ENCODE measurements at places on chromosomes 6 and 20.

DNA sequence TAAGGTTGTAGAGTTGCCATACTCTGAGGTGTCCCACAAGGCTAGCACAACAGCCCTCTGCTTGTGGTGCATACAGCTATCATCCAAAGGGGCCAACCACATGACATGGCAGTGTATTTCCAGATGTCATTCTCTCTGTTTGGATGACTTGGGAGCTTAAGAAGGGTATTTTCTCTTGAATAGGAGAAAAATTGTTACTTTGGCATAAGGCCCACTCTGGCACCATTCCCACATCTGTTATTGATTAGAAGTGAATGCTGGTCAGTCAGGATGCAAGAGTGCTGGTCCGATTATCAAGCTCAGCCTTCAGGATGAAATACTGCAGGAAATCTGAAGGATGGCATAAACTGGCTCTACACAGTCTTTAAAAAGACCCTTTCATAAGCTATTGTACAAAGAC is 83.6 kb upstream of the C20orf144 start:
- DNase-seq, result no peak

DNA sequence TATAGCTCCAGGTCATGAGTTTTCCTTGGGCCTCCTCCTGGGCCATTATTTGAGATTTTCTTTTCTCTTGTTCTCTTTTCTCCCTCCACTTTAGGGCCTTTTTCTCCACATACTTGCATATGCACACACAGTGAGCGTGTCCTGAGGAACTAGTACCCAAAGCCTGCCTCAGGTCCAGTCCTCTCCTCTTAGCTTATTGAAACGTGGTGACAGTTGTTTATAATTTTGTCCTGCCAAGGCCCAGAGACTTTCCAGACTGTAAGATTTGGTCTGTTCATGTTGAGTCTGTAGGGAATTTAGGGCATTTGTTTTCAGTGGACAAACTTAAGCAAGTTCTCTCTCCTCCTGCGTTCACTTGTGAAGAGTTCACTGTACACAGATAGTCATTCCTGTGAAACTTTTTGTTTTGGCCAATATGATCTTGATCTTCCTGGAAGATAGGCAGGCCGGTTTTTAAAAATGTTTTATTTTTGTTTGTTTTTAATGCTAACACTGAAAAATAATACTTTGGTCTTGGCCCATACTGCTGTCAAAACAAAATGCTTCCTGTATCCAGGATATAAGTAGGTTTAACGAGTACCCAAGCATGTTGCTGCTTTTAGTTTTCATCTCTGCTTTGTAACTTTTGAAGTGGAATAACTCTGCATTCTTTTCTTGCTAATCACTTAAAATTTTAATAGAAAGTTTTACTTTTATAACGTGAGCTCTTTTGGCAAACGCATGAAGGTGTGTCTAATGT is 20.7 kb downstream of the LRRC1 start:
- DNase-seq, result no peak

GRCh38 chr6:69880601-69881000 is 14.2 kb downstream of the COL19A1 start:
- DNase-seq, result no peak

DNA sequence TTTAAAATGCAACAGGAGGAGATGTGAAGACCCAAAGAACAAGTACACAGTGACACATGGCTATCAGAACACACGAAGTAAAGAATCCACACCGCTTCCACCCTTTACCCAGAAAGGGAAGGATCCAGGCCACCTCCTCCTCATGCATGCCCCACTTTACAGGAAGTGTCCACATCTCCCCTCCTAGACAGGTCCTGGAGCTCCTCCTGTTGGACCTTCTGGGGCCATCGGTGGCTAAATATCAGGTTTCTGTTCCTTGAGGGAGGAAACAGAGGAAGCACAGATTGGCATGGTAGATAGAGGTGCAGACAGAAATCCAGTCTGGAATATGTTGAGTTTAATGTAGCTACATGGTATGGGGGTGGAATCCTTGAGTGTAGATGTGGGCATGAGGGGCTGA is 10.9 kb downstream of the NINL start:
- no peak for DNase-seq

DNA sequence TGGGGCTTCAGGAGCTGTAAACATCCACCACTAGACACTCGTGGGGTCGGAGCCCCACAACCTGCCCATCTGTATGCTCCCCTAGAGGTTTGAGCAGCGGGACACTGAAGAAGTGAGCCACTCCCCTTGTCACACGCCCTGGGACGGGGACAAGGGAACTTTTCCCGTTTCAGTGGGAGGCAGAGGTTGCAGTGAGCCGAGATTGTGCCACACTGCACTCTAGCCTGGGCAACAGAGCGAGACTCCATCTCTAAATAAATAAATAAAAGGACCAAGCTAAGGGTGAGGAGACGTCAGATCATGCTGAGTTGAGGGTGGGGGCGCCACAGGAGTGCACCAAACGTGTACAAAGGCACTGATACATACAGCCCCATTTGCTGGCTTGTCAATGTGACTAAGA is 8.4 kb downstream of the ZCCHC3 start:
- no peak for DNase-seq

DNA sequence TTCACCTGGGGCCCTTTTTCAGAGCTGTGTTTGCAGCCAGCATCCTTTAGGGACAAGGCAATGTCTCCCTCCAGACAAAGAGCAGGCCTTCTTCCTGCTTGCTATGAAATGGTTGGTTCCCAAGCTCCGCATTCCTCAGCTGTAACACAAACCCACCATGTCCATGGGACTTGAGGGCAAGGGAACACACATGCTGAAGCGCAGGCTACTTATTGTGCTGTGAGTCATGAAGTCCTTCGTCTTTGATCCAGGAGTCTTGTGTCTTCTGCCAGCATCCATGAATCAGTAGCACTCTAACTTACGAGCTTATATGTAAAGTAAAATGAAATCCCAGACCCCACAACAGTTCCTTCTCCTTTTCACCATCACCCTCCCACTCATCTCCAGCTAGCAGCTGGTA is 59.0 kb downstream of the ANKRD60 start:
- DNase-seq, result no peak

DNA sequence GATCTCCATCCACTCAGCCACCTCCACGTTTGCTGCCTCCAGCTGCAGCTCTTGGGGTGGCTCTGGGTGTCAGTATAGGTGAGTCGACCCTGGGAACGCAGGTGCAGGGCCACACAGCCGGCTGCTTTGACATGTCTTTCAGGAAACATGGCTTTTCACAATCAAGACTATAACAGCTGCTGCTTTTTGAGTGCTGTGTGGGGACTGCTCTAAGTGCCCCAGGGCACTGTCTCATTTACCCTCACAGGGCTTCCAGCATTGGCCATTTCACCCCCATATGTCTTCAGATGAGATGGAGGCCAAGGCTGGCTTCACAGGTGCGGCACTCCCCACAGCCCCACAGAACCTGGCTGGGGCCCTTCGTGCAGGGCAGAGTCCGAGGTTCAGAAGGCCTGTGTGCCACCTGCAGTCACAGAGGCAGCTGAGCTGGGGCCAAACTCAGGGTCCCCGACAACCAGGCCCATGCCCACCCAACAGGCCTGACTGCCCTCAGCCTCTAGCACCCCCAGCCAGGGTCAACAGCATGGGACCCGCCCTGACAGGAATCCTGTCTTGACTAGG is 14.9 kb upstream of the CST7 start:
- no peak for DNase-seq

DNA sequence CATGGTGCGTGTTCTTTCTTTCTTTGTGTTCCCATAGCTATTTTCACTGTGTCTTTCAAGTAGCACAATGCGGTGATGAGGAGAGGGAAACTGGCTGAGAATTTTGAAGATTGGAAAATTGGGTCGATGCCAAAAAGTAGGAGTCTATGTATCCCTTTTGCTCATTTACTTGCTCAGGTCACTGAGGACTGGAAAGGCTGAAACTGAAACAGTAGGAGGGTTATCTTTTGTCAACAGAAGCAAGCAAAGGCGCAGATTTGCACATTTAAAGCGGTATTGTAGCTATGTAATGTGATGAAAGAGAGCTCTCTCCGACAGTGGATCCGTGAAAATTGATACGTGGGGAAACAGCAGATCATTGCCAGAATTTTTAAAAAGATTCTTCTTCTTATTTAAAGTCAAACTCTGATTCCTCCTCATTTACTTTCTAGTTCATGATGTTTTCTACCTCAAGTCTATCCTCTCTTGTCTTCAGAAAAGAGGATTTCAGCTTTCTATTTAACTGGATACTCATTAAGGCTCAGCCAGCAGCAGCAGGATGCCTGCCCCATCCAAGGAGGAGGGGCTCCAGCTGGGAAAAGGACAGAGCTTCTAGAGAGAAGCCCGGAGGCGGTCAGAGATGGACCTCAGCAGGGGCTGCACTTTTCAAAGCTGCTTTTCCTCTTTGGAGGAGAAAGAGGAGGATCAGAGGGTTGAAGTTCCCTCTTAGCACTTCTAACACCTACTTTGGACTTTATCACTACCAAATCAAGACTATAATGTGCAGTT is 15.9 kb upstream of the FYN start:
- DNase-seq, result no peak

GRCh38 chr20:19300395-19300794 is 88.0 kb downstream of the SLC24A3 start:
- no peak for DNase-seq

DNA sequence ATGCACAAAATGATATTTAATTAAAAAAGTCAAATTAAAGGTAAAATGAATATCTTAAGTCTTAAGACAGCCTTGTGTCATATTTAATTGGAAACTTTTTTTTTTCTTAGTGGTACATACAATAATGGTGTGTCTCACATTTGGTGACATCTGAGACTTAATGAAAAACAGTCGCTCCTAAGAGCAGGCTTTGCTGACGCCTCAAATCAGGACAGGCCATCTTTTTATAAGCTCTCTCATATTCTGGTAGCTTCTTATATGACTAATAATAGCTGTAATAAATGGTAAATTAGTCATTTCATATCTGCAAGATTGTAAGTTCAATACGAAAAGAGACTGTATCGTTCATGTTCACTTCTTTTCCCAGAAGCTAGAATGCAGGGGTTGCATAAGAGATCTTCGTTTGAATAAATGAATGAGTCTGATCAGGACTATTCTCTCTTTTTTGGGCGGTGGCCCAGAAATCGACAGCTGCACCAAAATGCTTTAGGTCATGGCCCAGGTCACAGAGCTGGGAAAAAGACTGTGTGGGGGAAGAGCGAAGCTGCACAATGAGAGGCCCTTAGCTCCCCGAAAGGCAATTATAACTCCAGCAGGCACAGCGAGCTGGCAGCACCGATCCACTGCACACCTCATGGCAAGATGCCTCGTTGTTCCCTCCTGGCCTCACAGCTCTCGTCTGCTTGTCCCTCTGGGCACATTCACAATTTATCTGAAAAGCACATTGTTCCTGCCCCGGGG is 69.4 kb downstream of the NRN1 start:
- no peak for DNase-seq

DNA sequence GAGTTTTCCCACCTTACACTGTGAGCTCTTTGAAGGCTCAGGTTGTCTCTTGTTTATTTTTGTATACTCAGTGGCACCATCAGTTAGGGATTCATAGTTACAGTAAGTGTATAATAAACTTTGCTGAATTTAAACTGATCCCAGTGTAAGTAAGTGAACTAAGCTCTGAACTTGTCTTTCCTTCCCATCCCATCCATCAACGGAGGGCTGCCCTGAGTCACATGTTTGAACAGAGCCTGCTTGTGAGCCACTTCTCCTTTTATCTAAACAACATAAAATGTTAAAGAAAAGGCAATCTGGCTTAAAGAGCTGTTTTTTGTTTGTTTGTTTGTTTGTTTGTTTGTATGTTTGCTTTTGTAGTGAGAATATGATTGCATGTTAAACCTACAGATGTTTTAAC is 185.7 kb upstream of the MARCKS start:
- DNase-seq, result no peak

- no peak for DNase-seq
These were observed 46.6 kb upstream of the CCDC167 start for GRCh38 chr6:37546141-37546871.

GRCh38 chr20:57187068-57187634 is 79.3 kb downstream of the BMP7 start:
- no peak for DNase-seq

- no peak for DNase-seq
These were observed 96.0 kb upstream of the MAP3K4 start for GRCh38 chr6:160895562-160895961.

DNA sequence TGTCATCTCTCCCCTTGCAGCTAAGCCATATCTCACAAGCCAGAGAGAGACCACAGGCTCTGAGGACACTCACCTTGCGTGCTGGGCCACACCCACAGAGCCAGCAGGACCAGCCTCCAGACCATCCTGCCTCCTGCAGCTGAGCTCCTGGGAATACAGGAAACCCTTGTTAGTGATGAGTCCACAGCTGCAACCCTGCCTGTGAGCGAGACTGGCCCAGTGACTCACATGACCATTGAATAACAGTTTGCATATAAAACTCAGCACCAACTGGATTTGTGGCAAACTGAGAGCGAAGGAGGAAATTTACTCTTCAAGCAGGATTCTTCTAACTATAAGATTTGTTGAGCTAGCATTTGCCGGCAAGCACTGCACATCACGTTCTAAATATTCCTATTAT is 3.0 kb downstream of the THBS2 start:
- no peak for DNase-seq

GRCh38 chr6:5481750-5482149 is 220.4 kb downstream of the FARS2 start:
- no peak for DNase-seq

DNA sequence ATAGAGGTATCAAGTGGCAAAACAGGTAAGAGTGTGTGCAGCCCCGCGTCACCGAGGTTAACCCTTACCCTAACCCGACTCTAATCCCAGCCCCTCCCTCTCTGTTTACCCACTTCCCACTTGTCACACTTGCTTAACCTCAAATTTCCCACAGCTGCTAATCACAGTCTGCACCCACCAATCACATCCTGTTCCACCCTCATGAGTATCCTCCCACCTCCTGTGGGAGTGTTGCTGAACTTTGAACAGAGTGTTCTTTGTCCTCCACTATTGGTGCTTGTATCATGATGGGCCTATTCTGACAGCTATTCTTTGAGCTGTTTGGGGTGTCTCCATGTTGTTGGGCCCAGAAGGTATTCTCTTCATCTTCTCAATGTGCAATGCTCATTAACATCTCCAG is 487.8 kb downstream of the PTPRT start:
- no peak for DNase-seq

GRCh38 chr20:43690943-43691598 is 24.2 kb downstream of the MYBL2 start:
- DNase-seq, result no peak

DNA sequence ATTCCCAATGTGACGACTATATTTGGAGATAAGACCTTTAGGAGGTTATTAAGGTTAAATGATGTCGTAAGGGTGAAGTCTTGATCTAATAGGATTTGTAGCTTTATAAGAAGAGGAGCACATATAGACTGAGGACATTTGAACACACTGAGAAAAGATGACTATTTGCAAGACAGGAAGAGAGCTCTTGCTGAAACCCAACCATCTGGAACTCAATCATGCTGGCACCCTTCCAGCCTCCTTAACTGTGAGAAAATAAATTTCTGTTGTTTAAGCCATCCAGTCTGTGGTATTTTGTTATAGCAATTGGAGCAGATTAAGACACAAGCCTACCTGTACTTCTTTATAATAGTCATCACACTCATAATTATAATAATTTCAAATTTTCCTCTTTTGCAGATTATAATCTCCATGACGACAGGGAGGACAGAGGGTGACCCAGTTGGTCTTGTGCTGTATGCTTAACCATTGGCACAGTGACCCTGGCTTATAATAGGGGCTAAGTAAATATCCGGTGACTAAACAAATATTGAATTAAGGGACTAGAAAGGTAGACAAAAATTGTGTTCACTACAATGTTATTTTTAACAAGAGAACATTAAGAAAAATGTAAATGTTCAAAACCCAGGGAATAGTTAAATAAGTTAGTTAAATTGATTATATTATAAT is 206.4 kb upstream of the HDDC2 start:
- DNase-seq, result no peak

GRCh38 chr6:131212024-131212423 is 76.8 kb downstream of the AKAP7 start:
- no peak for DNase-seq
